ENCODE measurements at places on chromosomes 7 and 10.

DNA sequence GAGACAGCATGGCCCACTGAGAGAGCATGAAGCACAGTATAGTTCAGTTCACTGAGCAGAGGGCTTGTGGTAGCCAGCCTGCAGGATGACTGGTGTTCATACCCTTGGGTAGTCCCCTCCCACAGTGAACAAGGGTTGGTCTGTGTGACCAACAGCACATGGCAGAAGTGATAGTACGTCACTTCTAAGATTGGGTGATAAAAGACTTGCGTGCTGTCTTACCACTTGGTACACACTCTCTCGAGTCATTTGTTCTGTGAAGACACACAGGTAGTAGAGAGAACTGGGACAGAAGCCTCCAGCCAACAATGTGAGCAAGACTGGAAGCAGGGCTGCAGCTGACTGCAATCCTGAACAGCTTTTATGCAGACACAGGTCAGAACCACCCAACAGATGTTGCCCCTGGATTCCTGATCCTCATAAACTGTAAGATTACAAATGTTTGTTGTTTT, 14.6 kb downstream of the EPC1 start:
- peak; percentile 35 for DNase-seq

- DNase-seq = no peak
These were observed 81.7 kb upstream of the NFE2L3 start for GRCh38 chr7:26070290-26070689.

DNA sequence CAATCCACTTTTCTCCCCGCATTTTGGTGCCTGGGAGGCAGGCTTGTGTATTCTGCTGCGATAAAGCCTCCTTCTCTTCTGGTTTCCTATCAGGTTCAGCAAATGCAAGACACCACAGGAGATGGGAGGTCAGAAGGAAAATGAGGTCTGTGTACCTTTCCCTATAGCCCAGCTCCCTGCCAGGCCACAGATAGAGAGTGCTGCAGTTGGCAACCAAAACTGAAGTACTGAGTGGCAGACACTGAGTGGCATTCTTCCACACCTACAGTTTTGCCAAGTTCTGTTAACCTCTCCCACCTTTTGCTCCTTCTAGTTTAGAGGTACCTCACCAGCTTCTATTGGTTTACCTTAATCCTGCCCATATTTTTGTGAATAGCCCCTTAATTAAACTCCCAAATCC, 948.4 kb downstream of the SORCS1 start:
- no peak for DNase-seq

- no peak for DNase-seq
These were observed 28.1 kb downstream of the AGAP3 start for GRCh38 chr7:151114151-151115090.

GRCh38 chr10:29760138-29760900, 125.5 kb upstream of the SVIL start:
- DNase-seq = no peak

DNA sequence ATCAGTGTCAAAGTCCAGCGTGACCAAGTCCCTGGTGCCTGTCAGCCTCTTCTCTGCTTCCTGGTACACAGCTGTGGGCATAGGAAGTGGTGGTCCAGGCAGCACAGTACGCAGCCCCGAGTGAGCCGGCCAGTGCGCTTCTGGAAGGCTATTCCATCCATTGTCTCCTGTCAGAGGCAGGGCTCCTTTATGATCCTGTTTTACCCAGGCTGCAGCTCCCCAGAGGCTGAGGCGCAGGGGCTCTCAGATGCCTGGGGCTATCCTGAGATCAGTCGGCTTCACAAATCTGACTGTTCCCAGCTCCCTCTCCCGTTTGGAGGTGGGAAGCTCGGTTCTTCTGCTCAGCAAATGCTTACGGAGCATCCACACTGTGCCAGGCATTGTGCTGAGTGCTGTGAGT, 70.3 kb downstream of the LANCL2 start:
- no peak for DNase-seq

DNA sequence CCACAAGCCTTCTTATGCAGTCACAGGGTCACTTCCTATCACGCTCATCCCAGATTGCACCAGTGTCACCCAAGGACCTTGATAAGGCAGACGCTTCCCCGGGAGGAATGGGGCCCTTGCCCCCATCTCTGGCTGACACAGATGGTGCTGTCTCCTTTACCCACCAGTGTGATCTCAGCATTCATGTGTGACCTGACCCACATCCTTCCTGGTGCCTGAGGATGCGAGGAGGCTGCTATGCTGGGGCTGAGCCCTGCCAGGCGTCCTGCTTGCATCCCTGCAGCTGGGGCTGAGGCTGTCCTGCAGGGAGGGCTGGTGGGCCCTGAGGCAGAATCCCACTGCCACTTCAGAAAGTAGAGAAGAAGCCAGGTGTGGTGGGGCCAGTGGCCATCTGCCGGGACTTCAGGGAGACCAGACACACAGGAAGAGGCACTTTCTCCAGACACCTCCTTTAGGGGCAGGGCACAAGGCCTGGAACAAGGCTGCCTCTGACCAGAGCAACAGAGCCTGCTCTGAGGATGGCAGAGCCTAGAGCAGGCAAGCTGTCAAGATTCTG, 35.3 kb downstream of the RASGEF1A start:
- DNase-seq = no peak

GRCh38 chr7:47759056-47759706, 177.3 kb upstream of the TNS3 start:
- no peak for DNase-seq

DNA sequence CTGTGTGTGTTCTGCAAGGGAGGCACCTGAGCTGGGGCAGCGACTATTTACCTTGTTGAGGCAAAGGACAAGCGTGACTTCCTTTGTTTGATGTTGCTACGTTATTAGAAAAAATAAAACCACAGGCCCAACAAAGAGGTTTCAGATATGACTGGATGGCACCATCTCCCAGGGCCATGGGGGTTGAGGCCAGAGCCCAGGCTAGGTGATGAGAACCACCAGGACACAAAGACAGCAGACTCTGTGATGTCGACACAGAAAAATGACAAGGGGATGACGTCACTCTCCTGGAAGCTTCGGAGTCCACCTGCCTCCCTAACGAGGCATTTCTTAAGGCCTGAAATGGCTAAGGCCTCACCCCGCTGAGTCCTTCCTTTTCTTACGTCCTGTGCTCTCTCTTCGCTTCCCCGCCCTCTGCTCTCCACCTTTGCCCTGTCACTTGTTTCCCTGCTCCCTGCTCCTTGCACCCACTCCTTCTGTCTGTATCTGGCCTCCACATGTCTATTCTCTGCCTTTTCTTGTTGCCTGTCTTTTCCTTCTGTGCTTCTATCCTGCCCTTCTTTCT, 83.0 kb upstream of the ADRB1 start:
- peak; percentile 2 for DNase-seq

GRCh38 chr10:48390933-48391845, 84.7 kb downstream of the MAPK8 start:
- DNase-seq = no peak

- no peak for DNase-seq
These were observed 284.2 kb downstream of the BICC1 start for GRCh38 chr10:58796824-58797223.

GRCh38 chr7:31921047-31921446, 149.2 kb downstream of the PDE1C start:
- DNase-seq = no peak

DNA sequence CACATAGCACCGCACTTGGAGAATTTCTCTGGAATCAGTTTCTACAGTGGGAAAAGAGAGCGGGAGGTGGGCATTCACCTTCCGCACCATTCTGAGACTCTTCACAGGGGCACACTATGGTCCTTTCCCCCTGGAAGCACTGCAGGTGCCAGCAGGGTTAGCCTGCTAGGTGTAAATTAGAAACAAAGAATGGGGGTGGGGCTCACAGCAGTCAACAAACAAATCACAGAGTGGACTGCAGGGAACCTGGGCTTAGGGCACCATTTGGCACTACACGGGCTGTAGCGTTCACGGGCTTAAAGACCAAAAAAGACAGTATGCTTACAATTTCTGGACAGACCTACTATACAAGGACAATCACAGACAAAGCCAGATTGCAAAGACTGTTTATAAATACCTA, 8.0 kb upstream of the PKD1L1 start:
- no peak for DNase-seq

- no peak for DNase-seq
These were observed 466.9 kb downstream of the PTPRN2 start for GRCh38 chr7:158120716-158121115.

DNA sequence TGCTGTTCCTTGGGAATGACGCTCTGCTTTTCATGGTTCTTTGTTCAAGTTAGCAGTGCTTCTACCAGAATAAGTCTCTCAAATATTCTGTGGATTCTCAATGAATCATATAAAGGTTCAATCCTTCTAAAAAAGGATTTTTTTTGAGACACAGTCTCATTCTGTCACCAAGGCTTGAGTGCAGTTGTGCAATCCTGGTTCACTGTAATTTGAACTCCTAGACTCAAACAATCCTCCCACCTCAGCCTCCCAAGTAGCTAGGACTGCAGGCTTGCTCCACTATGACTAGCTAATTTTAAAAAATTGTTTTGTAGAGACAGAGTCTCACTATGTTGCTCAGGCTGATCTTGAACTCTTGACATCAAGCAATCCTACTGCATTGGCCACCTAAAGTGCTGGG, 64.9 kb upstream of the RELN start:
- DNase-seq = no peak

DNA sequence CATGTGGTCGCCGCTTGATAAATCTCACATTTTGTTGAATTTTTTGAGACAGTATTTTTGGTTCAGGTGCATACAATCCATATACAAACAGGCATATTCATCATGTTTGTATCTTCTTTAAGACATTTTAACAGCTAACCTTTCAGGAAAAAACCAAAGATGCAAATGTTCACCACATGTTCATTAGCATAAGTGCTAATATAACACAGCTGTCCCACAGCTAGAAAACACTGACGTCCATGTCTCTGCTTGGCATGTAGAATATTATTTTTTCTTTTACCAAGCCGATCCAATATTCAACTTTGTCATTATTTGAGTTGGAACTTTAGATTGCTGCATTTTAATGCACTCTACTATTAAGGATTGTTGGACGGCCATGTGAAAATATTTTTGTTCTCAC, 31.2 kb downstream of the BMPER start:
- no peak for DNase-seq

DNA sequence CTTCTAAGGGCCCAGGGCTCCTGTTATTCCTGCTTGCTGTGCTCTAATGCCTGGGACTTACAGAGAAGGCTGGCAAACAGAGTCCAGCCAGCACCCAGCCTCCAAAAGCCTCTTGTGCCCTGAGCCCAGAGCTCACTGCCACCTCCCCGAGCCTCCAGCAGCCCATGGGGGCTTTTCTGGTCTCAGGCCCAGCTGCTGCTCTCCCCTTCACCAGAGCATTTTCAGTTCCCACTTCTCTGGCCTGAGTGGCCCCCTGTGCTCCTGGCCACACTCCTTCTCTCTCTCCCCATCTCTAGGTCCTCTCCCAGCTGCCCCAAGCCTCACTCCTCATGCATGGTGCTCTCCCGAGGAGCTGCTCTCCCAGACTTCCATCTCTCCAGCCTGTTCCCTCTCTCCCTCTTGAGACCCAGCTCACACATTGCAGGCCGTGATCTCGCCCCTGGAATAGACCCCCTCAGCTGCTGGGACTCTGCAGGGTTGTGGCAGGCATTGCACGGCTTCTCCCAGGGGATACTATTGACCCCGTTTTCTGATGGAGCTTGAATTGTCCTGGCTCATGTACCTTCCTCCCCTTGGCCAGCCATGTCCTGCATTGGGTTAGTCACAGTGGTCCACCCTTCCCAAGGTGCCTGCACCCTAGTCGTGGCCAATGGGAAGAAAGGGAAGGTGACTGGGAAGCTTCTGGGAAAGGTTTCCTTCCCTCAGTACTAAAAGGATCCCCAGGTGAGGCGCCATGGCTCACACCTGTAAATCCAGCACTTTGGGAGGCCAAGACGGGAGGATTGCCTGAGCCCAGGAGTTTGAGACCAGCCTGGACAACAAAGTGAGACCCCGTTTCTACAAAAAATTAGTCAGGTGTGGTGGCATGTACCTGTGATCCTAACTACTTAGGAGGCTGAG, 9.0 kb upstream of the RASSF4 start:
- DNase-seq = no peak

- no peak for DNase-seq
These were observed 28.9 kb downstream of the HTRA1 start for GRCh38 chr10:122490268-122490667.

DNA sequence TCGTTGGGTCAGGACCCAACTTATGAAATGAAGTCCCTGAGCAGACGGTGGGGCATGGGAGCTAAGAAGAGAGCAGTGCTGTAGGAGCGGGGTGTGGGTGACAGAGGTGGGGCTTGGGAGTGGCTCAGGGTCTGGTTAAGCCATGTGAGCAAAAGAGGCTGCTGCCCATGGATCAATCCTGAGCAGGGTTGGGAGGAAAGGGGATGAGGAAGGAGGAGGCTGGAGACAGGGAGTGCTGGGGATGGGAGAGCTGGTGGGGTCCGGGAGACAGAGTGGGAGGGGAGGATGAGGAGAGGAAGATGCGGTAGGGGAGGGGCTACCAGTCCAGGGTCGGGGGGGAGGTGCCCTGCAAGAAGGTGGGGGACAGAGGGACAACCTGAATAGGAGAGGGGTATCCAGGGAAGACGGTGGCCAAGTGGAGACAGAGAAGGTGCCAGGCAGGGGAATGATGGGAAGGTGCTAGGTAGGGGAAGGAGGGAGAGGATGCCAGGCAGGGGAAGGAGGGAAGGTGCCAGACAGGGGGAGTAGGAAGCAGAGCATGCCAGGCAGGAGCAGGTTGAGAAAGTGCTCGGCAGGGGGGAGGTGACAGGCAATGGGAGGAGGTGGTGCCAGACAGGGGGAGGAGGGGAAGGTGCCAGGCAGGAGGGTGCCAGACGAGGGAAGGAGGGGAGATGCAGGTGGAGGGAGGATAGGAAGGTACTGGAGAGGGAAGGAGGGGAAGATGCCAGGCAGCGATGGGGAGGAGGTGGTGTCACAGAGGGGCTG, 27.5 kb upstream of the SMARCD3 start:
- DNase-seq = no peak

DNA sequence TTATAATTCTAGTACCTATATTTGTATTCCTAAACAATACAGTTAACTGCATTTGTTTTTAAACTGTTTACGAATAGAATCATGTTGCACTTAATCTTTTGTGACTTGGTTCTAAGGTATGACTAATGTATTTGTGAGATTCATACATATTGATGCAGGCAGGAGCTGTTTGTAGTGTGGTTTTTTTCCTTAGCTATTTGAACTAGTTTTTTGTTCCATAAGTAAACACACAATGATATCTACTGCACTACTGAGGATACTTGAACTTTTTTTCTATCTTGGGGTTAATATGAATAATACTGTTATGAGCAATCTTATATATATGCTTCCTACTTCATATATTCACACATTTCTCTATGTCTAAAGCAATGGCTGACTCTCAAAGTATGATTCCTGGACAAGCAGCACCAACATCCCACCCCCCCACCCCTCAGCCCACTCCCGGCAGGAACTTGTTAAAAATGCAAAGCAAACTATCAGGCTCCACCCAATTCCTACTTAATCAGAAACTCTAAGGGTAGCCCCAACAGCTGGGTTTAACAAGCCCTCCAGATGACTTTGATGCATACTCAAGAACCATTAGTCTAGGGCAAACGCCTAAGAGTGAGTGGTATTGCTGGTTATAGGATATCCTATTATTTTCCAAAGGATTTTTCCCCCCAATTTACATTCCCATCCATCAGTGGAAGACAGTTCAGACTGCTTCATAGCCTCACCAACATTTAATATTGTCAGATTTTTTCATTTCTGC, 25.8 kb downstream of the BRAF start:
- no peak for DNase-seq

- DNase-seq = no peak
These were observed at the start of gene IFIT3 for GRCh38 chr10:89327803-89328441. TSS of gene IFIT3 (plus strand) at chr10:89327997. CDS start at chr10:89328074, 77 bp downstream.

Measured in stimulated activated CD8-positive, alpha-beta memory T cell treated with anti-CD3 and anti-CD28 coated beads, Interleukin-2, amount 100 ng/mL, for 1 hour (primary cell).